Right ventricle myocardium superior (tissue), 1 donor: ENCODE measurements at places on chromosomes 1 and 21.

- no peak for DNase-seq
These were observed 23.7 kb downstream of the HTR1D start for GRCh38 chr1:23193391-23194118.

- no peak for DNase-seq
These were observed 105.8 kb downstream of the MRPL39 start for GRCh38 chr21:25501462-25501861.

- no peak for DNase-seq
These were observed 37.6 kb downstream of the DUSP10 start for GRCh38 chr1:221704306-221704705.

DNA sequence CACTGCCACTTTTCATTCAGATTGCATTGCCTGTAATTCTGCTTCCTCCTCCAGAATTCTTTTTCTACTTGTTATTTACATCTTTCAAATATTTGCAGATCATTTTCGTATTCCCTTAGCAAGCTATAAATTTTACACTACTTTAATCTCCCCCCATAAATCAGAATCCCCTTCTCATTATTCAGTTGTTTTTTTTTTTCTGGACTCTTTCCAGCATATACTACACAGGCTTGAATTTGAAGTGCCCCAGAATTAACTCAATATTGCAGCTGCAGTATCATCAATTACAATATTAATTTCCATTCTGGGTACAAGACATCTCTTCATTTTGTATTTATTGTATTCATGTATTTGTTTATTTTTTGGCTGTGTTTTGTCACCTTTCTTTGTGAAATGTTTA lies 1494.3 kb downstream of the AMY1C start:
- no peak for DNase-seq

DNA sequence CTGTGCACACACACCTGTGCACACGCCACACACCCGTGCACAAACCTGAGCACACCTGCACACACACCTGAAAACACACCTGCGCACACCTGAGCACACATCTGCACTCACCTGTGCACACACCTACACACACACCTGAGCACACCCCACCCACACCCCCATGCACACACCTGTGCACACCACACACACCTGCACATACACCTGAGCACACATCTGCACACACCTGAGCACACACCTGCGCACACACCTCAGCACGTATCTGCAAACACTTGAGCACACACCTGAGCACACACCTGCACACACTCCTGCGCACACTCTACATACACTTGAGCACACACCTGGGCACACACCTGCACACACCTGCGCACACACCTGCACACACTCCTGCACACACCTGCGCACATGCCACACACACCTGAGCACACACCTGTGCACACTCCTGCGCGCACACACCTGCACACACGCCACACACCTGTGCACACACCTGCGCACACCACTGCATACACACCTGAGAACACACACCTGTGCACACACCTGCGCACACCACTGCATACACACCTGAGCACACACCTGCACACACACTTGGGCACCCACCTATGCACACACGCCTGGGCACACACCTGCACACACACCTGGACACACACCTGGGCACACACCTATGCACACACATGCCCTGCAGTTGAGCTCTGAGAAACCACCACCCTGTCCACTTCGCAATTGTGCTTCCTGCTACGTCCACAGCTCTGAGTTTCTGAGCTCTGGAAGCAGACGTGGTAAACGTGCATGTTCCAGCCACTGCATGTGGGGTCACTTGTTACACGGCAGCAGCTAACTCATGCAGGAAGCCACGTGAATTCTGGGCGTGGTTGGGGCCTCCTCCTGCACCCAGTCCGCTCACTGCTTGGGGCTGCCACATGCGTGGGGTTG lies 8.0 kb upstream of the C1orf159 start:
- no peak for DNase-seq
